ENCODE measurements at places on chromosomes 6 and 20. TPM values are rescaled to one million over a fixed set of nuclear protein-coding genes. Genes with fewer than 3 reads are reported as not detected.

The CST5 gene
- total RNA-seq: not detected

The MLIP gene
- not detected for total RNA-seq

The VSTM2L gene
- 0.23 TPM for total RNA-seq

The SLC17A9 gene
- total RNA-seq: 21.4 TPM

The SEL1L2 gene
- total RNA-seq: not detected

The RGS17 gene
- total RNA-seq: not detected

The EIF6 gene
- total RNA-seq: 183 TPM

The C20orf141 gene
- not detected for total RNA-seq

The KIF25 gene
- not detected for total RNA-seq

The NEURL2 gene
- 3.3 TPM for total RNA-seq

The FKBP5 gene
- total RNA-seq: 88.1 TPM

The KCNB1 gene
- total RNA-seq: not detected

The ERMARD gene
- 24.5 TPM for total RNA-seq

The LGSN gene
- total RNA-seq: not detected

The DDX43 gene
- 0.52 TPM for total RNA-seq

The THEMIS gene
- total RNA-seq: 10.2 TPM

Measured in activated T-helper 2 cell treated with anti-CD3 and anti-CD28 coated beads, Interferon-gamma antibody, Interleukin-2, Interleukin-4, amounts not matched to agents 10 μg/mL and 5 μg/mL and 100 μg/mL, durations not matched to agents 14 hours and 24 hours and 36 hours (primary cell).